ENCODE measurements at places on chromosomes 3 and 15.

- no peak for DNase-seq
Observed at GRCh38 chr3:51403675-51404074, 12.6 kb downstream of the RBM15B start.

GRCh38 chr15:24945711-24946110 lies 9.1 kb upstream of the SNRPN start:
- no peak for DNase-seq

GRCh38 chr3:100087198-100087597 lies 27.1 kb downstream of the FILIP1L start:
- no peak for DNase-seq

DNA sequence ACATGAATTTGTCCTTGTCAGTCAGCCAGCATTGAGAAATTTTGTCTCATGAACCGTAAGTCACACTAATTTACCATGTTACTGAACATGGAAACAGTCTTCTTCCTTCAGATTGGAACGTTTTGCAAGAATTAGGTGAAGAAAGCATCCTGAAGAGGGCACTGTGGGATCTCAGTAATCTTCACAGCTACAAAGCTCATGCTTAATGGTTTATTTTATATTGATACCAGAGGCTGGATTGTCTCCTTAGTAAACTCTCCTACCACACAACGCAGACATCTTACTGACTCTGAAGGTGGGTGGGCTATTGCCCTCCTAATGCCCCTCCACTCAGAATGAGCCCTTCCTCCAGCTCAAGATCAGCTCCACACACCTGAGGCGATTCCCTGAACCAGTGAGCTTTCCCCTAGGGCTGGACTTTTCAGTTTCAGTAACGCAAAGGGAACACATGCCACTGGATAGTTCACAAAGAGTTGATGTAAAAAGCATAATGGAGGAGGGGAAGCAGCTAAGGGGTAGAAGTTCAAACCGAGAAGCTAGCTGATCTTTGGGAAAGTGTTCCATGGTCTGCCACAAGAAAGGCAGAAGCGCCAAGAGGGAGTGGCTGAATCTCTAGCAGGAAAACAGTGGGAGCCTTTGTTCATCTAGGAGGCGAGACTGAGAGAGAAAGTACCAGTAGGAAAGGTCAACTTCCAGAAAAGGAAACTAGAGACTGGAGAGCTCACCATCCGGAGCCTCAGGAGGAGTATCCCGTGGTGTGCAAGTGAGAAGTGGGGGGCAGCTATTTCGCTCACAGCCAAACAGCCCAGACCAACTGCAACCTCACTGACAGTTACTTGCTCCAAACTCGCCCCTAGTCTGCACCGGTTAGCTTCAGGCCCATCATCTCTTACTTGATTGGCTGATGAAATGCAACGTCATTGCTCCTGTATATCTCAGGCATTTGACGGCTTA lies at the start of gene SLC9C1:
Gene SLC9C1, minus strand, starts transcription at position 849 of the 954 bp plus-strand sequence. CDS start 7,425 bp downstream, outside the sequence.
- peak; percentile 56 for DNase-seq

- peak; percentile 82 for DNase-seq
Observed at GRCh38 chr15:90869601-90870353, 1.4 kb downstream of the FURIN start.

DNA sequence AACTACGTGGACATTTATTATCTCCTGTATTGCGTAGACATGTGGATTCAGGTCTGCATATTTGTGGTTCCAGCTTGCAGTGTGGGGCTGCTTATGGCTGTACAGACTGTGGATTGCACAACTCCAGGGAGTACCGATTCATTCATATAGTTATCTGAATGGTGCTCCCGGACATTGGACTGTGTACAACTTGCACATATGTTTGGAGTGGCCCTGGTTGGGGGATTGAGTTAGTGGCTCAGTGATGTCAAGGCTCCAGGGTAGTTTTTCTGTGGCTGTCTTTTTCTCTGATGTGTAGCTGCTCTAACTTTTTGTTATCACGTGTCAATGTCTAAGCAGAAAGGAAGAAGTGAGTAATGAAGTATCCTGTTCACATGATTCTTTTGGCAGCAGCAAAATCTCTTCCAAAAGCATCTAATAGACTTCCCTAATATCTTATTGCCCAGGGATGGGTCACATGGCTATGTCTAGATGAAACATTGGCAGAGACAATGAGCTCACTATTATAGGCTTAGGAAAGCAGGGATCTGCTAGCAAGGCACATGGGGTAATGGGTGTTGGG lies 15.8 kb downstream of the ST3GAL6 start:
- no peak for DNase-seq

DNA sequence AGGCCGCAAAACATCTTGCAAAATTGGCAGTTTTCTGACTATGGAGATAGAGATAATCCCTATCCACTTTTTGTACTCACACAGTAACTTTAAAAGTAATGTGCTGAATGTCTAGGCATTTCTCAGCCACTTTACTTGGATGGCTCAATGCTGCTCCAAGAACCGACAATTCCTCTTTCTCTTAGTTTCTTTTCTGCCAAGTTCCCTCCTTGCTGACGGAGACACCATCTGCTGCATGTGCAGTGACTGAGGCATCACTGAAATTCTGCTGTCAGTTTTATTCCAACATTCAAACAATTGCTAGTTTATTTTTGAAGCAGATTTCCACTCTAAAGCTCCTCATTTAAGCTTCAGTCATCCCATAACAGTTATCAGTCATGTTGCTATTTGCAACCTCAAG lies 116.0 kb upstream of the RBMS3 start:
- DNase-seq, result no peak

DNA sequence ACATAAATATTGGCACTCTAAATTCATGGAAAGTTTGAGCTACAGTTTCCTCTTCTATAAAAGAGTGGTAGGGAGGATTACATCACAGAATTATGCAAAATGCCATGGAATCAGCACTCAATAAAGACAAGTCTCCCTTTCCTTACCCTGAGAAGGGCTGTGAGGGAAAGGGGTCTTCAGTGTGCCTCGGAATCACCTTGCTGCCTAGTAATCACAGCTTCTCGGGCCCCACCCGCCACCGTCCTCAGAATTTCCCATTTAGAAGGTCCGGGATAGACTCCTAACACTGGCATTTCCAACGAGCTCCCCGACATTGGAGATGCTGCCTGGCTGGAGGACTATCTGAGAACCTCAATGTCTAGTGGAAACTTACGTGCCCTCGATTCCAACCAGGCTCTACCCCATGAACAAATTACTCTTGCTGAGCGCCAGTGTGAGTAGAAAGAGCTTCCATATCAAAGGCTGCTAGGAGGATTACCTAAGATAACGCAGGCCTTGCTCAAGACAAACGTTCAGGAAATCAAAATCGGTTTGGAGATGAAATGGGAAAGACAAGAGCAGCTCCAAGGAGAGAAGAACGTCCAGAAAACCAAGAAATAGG lies 92.1 kb upstream of the CHD2 start:
- DNase-seq, result peak; percentile 68

- no peak for DNase-seq
Observed at GRCh38 chr3:135140591-135140990, 345.5 kb downstream of the EPHB1 start.

GRCh38 chr3:30602946-30603345 lies 3.5 kb upstream of the TGFBR2 start:
- DNase-seq, result no peak

GRCh38 chr3:116444115-116444747 lies 1.1 kb downstream of the LSAMP start:
- no peak for DNase-seq

DNA sequence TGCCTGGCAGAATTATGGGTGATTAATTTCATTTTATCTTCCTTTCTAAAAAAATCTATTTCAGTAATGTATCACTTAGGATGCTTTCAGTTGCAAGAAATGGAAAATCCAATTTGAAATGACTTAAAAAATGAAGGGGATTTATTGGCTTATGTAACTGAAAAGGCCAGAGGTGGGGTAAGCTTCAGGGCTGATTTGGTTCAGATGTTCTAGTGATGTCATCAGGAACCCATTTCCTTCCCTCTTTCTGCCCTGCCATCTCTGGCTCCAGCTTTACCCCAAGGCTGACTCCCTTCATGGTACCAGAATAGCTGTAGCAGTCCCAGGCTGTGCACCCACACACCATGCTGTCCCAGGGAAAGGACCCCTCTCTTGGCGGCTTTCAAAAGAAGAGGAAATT lies 18.5 kb upstream of the REC114 start:
- no peak for DNase-seq

DNA sequence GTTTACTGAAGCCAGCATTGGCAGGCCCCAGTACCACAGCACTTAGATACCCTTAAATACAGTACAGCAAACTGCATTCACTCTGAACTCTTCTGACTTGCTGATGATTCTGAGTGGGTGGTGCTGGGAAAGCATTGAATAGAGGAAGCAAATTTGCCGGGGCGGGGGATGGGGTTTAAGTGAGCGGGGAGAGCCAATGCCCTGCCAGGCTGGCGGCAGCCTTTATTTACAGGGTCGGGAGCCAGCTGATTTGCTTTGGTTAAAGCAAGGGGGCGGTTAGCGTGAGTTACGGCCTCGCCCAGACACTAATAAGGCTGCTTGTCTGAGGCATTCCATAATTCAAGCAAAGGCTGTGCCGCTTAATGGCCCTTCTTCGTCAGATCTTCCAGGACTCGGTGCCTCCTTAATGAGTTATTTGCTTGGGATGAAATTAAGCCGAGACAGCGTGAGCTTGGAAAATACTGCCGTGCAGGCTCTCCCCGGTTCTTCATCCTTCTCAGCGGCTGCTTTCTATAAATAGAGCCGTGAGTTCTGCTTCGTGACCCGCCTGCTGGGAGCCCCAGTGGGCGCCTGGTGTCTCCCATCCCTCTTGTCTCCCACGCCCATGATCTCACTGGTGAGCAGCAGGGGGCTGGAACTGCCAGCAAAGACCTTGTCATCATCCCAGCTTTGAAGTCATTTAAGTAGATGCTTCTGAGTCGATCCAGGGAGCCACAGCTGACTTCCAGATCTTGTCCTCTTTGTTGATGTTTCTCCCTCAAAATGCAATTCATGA lies 25.8 kb downstream of the SPSB4 start:
- DNase-seq, result peak; percentile 78

DNA sequence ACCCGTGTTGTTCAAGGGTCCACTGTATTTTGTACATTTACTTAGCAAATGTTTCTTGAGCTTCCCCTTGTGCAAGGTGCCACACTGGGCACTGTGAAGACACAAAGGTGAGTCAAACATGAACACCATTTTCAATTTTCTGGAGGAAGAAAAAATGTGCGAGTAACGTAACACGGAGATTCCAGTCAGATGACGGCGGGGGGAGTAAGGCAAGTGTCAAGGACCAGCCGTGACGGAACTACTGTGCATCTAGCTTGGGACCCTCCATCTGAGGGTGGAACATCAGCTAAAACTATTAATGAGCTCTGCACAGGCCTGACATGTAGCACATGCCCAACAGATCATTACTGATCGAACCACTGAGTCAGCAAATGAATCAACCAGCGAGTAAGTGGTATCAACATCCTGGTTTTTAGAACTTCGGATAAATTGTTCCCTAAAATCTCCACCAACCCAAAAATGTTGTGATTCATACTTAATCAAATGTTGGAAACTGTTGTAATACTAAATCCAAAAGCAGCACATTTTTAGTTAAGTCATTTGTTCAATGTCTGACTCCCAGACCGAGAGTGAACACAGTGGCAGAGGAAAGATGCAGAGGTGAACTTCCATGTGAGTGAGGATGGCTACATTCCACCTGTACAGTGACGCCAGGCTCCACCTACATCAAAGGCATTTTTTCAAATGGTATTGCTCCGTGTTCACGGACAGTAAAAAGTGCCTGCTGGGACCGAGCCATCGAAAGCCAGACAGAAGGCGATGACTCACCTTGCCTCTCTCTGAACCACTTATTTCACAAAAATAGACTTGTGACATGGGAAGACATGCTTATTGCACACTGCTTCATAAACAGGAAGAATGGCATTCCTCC lies 172.2 kb downstream of the ATP10A start:
- no peak for DNase-seq

GRCh38 chr3:123780656-123781055 lies 103.5 kb downstream of the MYLK start:
- no peak for DNase-seq

GRCh38 chr15:53247041-53247708 lies 457.0 kb upstream of the ONECUT1 start:
- no peak for DNase-seq

- DNase-seq, result no peak
Observed at GRCh38 chr3:136949708-136950107, 8.1 kb upstream of the IL20RB start.

- no peak for DNase-seq
Observed at GRCh38 chr3:13064964-13065363, 8.3 kb downstream of the IQSEC1 start.

DNA sequence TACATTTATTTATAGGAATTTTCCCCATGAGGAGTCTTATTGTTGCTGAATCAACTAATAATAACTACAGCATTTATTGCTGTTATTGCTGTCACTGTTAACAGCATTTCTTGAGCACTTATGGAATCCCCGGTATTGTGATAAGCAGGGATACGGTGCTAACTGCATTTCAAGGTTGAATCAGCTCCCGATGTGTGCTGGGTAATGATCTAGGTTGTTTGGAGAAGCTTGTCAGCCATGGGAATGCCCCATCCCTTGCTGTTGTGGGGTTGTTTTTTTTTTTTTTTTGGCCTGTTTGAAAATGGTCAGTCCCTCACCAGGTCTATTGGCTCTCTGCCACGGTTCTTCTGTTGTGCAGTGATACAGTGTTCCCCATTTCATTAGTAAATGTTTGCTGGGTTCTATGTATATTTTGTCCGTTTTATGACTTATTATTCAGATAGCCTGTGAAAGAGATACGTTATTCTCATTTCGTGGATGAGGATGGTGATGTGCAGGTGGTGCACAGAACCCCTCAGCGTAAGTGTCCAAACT lies 48.5 kb downstream of the MED12L start:
- no peak for DNase-seq

- no peak for DNase-seq
Observed at GRCh38 chr3:98151241-98151640, 4.0 kb downstream of the OR5H14 start.

- DNase-seq, result no peak
Observed at GRCh38 chr15:51828621-51829375, 655 bp upstream of the TMOD3 start.

GRCh38 chr3:179969525-179969924 lies 67.2 kb downstream of the PEX5L start:
- no peak for DNase-seq

GRCh38 chr15:90654233-90655136 lies 62.7 kb upstream of the BLM start:
- DNase-seq, result peak; percentile 50

- DNase-seq, result no peak
Observed at GRCh38 chr3:150636258-150636657, 33.1 kb downstream of the SELENOT start.

GRCh38 chr3:44065311-44066094 lies 176.2 kb upstream of the TOPAZ1 start:
- no peak for DNase-seq

DNA sequence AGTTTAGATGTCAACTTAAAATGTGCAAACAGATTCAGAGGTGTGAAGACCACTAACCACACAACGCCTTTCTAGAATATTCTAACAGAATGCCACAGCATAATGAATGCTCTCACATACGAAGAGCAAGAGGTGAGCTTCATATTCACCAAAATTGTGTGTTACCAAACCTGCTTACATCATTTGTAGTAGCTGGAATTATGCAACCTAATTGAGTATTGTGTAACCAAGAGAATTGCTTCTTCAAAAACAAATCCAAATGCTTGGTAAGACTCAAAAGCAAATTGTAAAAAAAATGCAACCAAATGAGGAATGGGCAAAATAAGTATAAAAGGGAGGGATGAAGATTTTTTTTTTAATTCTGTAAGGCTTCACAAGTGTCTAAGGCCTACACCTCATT lies 160.7 kb downstream of the TAFA4 start:
- no peak for DNase-seq

- no peak for DNase-seq
Observed at GRCh38 chr3:32842531-32842931, 24.7 kb downstream of the TRIM71 start.

- no peak for DNase-seq
Observed at GRCh38 chr3:187783098-187783497, 37.8 kb upstream of the BCL6 start.
